ENCODE measurements at places on chromosomes 4 and X.

- no peak for DNase-seq
These were observed 33.9 kb downstream of the TRPC5 start for GRCh38 chrX:112048707-112049106.

- DNase-seq, result no peak
These were observed 87.3 kb upstream of the TET2 start for GRCh38 chr4:105059337-105059736.

GRCh38 chr4:186003746-186004145, 65.2 kb upstream of the TLR3 start:
- no peak for DNase-seq

DNA sequence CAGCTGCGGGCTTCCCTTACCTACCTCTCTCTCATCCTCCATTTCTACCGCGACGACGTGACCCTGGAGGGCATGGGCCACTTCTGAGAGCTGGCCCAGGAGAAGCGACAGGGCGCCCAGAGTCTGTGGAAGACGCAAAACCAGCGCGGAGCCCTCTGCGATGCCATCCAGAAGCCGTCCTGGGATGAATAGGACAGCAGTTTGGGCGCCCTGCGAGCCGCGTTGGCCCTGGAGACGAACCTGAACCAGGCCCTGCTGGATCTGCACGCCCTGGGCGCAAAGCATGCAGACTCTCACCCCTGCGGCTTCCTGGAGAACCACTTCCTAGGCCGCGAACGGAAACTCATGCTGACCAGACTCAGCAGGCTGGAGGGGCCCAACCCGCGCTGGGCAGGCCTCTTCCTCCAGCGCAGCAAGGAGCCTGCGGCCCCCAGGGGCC, 52.7 kb upstream of the TMPRSS11F start:
- DNase-seq, result no peak

- DNase-seq, result peak; percentile 10
These were observed 39.9 kb downstream of the DCX start for GRCh38 chrX:111372086-111372485.

- DNase-seq, result no peak
These were observed 72.0 kb upstream of the DCLK2 start for GRCh38 chr4:150006197-150006596.

GRCh38 chrX:115373308-115373707, 83.8 kb downstream of the LUZP4 start:
- no peak for DNase-seq

- DNase-seq, result no peak
These were observed 308.5 kb upstream of the AADAT start for GRCh38 chr4:170398218-170398617.

DNA sequence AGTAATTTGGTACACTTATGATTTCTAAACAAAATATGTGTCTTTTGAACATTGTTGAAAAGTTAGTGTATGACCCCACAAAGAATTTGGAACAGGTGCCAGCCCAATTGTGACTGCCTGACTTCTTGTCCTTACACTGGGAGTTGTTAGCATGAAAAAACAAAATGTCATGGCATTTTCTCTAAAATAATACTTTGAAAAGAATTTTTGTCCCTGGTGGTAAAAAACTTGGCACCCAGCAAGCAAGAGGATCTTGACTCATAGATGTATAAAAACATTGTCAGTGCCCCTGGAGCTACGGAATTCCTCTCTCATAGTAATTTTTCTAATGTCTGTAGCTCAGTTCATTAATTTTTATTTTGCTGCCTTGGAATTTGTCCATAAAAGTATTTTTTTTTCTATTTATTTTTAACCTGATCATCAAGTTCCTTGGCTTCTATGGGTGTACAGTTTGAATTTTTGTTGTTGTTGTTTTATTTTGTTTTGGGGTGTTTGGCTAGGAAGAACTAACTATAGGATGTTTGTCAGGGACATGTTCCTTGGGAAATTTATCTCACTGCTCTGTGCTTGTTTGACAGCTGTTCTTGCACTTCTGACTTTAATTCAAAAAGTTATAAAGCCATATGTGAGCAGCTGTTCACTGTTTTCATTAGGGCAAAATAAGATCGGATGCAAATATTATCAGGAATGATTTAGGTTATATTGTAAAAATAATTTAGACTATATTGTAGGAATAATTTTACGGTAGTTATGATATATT, 95.4 kb upstream of the NUDT6 start:
- no peak for DNase-seq

- no peak for DNase-seq
These were observed 57.6 kb downstream of the CHIC2 start for GRCh38 chr4:54006755-54007154.

- no peak for DNase-seq
These were observed 912.6 kb upstream of the LCORL start for GRCh38 chr4:18934197-18934596.

DNA sequence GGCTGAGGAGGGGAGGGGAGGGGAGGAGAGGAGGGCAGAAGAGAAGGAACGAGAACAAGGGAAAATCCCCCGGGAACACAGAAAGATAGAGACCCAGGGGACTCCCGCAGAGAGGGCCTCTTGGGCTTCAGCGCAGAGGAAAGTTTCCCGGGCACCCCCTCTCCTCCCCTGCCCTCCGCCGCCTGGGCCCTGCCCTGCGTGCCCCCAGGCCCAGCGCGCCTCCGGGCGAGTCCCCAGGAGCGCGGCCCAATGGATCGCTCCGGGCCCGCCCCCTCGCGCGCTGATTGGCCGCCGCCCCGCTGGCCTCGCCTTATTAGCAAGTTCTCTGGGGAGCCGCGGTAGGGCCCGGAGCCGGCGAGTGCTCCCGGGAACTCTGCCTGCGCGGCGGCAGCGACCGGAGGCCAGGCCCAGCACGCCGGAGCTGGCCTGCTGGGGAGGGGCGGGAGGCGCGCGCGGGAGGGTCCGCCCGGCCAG, at the start of gene MSX1:
Gene MSX1, plus strand, starts transcription at position 341 of the 474 bp plus-strand sequence. CDS start 235 bp downstream, outside the sequence.
- no peak for DNase-seq

- no peak for DNase-seq
These were observed 294.4 kb downstream of the INPP4B start for GRCh38 chr4:142551517-142552305.

DNA sequence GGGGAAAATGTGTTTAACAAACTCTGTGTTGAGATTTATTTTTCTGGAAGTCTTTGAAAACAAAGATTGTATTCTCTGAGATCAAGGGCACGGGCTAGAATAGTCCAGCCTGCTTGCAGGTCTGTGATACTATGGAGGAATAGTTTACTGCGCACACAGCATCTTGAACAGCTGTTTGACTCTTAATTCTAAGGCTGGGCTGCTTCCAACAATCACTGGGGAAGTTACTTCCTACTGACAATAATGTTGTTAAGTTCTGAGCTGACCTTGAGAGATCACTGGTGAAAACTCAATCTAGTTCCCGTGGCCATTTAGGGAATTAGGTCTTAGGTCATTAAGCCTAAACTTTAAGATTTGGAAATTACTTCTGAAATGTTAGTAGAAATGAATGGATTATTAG, 416.1 kb upstream of the FTHL17 start:
- DNase-seq, result no peak

- DNase-seq, result no peak
These were observed 232.5 kb upstream of the GPRIN3 start for GRCh38 chr4:89539797-89540711.

DNA sequence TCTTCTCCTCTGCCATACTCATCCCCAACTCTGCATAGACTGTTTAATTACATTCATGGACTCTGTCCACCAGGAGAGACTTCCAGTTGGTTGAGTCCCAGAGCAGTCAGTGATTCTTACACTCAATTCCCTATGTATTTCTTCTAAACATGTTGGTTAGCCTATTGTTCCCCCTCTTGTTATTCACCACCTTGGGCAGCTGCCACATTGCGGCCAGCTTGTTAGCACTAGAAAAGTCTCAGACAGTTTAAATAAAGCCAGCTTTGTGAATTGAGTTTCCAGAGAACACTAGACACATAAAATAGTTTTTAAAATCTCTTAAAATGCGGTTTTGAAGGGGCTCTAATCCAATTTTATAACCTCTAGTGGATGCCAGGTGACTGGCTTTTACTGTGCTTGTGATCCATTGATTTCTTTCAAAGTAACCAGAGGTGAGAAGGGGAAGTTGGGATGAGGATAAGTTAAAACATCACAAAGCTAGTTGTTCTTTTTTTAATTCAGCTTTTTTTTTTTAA, 827.7 kb downstream of the FSTL5 start:
- no peak for DNase-seq

DNA sequence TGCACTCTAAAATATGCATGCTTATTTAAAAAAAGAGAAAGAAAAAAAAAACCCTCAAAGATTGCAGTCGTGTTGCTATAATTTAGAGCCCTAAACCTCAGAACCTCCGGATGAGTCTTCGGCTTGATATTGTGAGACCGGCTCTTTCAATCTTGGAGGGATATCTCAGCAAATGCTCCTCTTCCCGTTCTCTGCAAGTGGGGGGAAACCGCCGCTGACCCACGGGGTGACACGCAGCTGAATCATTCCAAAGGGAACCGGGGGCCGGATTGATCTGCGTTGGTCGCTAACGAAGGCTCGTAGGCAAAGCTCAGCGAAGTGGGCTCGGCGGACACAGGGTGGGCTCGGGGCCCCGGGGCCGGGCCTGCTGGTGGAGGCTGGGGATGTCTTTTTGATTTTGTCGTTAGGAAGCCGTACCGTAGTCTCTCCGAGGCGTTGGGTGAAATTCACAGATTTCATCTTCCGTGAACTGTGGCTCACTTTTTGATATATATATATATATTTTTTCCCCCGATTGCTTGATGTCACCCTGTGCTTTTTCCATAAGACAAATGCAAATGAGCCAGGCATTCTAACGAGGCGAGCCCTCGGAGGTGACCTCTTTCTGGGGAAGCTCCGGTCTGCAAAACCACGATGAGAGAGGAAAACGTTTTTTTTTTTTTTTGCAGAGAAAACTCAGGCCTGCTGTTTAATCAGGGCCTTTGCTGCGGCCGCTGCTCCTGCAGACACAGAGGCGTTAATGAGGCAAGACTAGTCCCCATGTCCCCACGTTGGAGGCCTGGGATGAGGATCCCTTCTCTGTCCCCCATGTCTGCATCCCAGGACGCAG, 110.7 kb upstream of the PPP2R3B start:
- no peak for DNase-seq

DNA sequence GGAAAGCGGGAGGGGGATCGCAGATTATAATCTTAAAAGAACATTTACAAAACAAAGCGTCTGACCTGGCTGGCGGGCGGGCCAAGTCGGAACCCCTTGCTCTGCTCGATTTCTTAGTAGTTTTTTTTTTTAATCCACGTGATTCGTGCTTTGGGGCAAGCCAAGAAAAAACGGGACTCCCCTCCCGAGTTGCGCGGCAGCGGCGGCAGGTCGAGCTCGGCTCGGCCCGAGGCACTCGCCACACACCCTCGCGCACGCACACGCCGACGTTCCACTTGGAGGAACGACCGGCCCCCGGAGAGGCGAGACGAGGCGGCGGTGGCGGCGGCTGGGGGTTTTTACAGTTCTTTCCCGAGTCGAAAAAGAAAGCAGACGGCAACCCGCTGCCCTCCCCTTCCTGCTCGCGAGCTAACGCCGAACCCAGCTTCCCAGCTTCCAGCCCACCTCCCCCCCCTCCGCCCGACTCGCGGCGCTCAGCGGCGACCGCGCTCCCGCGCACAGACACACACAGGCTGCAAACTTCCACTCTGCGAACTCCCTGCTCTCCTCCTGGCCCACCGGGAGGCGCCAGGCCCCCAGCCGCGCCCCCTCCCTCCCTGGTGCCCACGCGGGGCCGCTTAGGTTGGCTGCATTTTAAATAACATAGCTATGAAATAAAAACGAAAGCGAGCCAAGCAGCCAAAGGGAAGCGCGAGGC, 1.2 kb downstream of the BCOR start:
- no peak for DNase-seq
